Right atrium auricular region (tissue), 2 donors: ENCODE measurements at places on chromosomes 3 and 15.

DNA sequence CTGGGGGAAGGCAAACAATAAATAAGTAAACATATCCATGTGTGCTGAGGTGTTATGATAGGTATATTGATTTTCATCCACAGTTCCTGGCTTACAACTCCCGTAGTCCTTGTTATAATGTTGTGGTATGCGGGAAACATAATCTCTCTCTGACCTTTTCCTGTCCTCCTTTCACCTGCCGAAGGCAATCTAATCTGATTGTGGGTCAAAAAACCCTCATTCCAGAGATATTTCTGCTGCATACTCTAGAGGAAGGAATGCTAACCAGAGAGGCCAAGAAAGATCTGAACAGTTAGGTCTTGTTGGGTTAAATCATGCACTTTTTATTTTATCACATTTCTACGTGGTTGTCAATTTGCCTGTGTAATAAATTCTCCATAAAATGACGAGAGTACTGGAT is 383.6 kb upstream of the SEMA6D start:
- DNase-seq: no peak

DNA sequence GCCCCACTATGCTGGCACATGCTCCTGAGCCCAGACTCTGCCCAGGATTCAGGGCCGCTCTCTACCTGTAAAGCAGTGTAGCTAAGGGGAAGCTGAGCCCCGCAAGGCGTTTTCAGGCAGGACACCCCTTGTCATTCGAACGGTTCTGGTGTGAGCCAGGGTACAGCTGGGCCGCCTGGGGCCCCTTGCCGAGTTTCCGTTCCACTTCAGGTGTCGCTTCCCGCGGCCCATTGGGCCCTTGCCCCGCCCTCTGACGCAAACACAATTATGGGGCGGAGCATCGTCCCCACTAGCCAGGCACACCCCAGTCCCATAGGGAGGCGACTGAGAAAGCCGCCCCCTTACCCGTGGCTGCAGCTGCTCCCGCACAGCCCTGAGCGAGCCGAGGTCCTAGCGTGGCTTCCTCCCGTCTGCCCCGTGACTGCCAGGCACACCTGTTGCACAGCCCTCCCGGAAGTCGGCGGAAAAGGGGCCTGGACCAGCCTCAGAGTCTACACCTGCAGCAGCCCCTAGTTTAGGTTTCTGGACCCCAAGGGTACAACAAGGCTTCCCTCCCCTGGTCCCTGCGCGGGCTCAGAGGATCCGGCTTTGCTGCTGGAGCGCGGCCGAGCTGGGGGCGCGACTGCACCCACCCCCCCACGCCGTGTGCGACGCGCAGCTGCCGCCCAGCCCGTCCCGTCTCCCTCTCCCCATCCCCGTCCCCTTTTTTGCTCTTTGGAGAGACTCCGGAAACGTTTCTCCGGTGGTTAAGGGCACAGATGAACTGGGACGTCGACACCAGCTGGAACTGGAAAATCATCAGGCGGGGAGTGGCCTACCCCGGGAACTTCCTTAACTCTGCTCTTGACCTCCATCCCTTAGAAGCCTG is at the start of gene PLSCR2:
TSS of gene PLSCR2 (minus strand) at position 412 of the 868 bp plus-strand sequence. CDS start 9,657 bp downstream, outside the sequence.
- peak; percentile 66 for DNase-seq

DNA sequence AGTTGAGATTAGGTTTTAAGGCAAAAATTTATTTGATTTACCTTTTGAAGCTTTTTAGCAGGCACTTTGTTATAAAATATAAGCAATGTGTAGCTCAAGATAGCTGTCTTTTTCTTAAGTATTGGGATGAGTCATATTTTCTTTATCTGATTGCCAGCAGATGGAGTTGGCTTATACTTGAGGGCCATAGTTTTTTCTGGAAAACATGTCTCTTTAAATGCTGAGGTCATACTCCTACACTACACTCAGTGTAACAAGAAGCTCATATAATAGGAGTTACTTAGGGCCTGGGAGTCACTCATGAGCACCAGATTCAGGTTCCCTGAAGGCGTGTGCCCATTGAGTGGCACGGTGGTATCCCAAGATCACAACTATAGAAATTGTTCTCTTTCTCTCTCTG is 579.8 kb downstream of the EDEM1 start:
- DNase-seq: no peak

- no peak for DNase-seq
These were observed 4.4 kb downstream of the NAALADL2 start for GRCh38 chr3:174863488-174863887.

DNA sequence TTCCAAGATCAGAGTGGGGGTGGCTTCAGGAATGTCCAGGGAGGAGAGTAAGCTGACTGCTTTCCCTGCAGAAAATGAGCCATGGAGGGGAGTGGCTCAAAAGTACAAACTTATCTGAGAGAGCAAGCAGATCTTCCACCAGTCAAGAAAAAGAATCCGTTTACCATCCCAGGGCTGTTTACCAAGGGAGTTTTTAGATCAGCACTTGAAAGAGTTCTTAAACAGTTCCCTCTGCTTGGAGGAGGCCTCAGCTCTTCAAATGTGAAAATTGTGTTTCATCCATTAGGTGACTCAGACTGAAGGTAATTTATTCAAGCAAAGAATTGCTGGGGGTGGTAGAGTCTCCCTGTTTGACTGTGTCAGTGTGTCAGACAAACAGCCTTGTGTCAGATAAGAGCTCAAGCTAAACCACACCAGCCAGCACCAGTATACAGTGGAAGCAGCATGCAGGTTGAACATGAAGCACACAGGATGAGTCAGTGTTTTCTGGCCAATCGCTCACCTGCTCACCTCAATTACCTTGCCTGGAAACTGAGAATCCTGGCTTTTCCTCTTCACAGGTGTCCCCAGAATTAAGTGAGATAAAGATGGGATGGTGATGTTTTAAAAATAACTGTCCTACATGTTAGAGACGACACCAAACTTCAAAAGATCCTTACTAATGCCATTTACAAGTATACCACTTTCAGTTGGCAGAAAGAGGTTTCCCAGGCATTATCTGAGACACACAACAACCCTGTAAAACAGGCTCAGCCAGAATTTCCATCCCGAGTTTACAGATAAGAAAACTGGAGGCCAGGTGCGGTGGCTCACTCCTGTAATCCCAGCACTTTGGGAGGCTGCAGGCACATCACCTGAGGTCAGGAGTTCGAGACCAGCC is 21.7 kb downstream of the SH3BP5 start:
- no peak for DNase-seq
